T-helper 9 cell (primary cell): ENCODE measurements at places on chromosomes 1 and 21.

DNA sequence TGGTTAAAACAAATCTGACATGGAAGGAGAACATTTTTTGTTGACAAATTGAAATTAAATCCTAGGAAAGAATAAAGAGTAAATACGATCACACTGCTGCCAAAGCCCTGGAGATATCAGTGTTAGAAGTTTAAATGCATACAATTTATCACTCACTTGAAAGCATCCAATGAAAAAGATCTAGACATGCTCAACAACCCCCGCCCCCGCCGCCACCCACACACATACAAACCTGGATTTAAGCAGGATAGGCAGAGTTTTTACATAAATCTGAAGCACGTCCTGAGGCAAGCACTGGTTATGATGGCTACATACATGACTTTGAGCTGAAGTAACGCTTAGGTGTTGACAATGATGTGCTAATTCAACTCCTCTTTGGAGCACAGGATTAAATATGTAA is 58.5 kb downstream of the LYST start:
- no peak for DNase-seq

DNA sequence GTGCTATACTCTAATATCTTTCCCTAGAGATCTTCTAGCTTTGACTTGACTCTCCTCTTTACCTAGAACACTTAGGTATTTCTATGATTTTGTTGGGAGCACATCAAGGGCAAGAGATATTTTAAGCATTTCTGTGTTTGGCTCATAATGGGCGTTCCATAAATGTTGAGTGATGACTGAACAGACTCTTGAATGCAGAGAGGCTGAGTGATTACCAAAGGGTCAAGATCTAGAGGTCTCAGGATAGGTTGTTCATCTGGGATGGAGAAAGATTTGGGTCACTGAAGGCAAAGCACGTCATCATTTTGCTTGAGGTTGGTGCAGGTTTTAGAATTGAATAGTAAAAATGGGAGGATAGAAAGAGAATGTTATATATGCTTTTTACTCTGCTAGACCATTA is 705.4 kb upstream of the B3GALT2 start:
- DNase-seq, result no peak

DNA sequence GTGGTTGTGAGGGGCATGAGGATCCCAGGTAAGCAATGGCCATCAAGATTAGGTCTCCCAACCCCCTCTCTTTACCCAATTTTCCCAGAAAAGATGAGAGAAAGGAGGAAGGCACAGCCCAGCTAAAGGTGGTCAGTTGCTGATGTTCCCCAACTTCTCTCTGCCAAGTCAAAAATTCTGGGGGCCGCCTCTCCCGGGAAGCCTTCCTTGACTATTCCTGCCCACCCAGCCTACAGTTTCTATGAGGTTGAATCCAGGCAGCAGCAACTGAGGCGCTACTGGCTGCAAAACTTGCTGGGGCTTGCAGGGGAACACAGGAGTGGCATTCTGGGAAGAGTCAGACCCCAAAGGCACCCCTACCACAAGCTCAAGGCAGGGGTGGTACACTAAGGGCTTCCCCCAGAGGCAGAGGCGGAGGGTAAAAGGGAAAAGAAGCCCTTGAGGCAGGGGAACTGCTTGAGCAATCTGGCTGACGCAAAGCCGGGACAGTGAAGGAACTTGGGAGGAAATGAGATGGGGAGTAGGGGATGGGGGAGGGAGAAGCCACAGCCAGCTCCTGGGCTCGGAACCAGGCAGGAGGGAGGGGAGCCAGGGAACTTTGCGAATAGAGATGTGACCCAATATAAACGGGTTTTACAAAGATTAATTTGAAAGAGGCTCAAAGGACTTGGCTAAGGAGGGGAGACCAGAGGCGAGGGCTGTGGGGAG is 31.2 kb downstream of the SDC3 start:
- DNase-seq, result no peak

GRCh38 chr1:175839779-175840669 is 96.6 kb upstream of the TNR start:
- no peak for DNase-seq

DNA sequence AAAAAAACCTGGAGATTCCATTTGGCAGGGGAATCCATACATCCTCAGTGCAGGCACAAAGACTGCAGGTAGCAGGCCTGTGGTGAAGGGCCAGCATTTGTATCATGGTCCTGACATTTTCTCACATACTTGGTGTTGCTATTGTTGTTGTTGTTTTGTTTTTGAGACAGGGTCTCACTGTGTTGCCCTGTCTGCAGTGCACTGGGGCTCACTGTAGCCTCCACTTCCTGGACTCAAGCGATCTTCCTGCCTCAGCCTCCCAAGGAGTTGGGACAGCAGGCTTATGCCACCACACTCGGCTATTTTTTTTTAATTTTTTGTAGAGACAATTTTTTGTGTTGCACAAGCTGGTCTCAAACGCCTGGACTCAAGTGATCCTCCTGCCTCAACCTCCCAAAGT is 140.8 kb upstream of the ZNF644 start:
- DNase-seq, result no peak

GRCh38 chr1:150076066-150076465 is 8.5 kb downstream of the VPS45 start:
- no peak for DNase-seq

GRCh38 chr1:8844501-8845006 is 27.1 kb upstream of the RERE start:
- no peak for DNase-seq

DNA sequence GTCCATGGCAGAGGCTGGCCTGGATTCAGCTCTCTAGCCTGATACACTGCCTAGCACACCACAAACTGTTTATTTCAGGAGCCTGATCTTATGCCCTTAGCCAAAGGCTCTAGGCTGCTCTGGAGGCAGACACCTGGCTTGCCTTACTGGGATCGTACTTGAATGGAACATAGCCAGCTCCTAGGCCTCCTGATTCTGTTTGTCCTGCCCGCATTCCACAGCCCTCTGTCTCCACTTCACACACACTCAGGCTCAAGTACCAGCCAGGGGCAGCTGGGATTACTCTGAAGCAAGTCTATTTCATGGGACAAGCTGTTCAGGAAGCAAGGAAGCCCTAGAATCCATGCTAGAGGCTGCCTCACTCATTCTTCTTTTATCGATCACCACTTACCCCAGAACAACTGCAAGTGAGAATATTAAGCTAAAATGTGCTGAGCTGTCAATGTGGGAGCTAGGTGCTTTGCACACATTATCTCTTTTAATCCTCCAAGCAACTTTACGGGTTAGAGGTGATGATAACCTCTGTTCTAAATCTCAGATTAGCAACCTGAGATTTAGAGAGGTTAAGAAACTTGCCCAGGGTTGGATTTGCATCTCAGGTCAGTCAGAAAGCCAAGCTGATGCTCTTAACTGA is 31.1 kb upstream of the CYP4B1 start:
- DNase-seq, result no peak

DNA sequence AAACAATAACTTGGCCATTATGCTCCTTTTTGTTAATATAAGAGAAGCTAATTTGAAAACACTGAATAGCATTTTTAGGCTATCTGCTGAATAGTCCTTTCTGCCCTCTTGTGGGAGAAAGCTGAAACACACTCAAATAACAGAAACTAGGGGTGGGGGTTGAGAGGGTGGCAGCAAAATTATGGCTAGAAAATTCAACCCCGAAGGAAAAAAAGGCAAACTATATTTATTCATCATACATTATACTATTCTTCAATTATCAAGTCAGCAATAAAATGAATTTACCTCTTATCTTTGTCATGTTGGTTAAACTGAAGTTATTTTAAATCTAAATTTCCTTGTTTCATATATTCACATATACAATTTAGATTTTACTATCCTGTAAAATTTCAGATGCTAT is 255.9 kb downstream of the FAF1 start:
- no peak for DNase-seq
